ENCODE measurements at places on chromosomes 5 and 9.

GRCh38 chr5:109030360-109031143, 282.9 kb downstream of the FER start:
- DNase-seq, result no peak

GRCh38 chr5:56588636-56589480, 226.5 kb upstream of the MAP3K1 start:
- no peak for DNase-seq

DNA sequence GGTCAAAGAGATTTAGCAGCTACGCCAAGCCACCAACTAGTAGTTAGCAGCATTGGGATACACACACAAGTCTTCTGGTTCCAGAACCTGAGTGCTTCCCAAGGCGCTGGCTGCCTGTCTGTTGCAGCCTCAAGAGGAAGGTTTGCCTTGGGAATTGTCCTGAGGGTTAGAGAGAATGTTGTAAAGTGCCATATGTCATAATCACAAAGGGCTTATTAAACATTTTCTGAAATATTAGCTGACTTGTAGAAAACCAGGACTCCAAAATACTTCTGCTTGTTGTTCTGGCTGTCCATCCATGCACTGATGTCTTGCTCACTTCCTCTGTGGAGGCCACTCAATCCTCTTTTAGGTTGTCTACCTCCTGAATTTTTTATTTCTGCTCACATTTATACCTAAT, 46.3 kb downstream of the SLC36A1 start:
- DNase-seq, result no peak

GRCh38 chr5:155947394-155948062, 379.4 kb upstream of the SGCD start:
- DNase-seq, result peak; percentile 7

GRCh38 chr9:24545285-24545684, 412 bp downstream of the IZUMO3 start:
- DNase-seq, result no peak

DNA sequence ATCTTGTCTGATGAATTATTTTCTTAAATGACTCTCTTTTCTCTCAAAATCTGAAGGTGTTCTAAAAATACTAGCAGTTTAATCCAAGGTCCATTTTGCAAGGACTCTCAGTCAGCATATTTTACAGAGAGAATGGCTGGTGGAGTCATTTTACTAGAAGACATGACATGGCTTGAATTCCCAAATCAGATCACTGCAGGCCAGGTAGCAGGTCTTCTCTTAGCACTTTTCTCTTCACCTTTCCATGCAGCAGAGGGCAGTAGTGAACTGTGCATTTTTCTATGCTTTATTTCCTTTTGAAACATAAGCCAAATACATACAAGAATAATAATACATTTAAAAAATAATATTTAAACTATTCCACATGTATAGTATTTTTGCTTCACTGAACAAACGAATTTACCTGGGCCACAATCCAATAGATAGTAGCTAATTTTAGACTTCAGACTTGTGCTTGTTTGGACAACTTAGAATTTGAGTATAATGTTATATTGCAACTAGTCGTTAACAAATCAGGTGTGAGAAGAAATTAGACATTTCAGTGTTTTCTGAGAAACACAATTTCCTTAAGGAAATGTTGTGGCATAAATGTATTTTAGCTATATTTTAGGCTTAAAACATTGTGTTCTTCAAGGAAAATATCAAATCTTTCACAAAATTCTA, 289.4 kb upstream of the DAB2 start:
- DNase-seq, result peak; percentile 44

- DNase-seq, result peak; percentile 58
Observed at GRCh38 chr5:122156724-122157325, 27.5 kb downstream of the ZNF474 start.

DNA sequence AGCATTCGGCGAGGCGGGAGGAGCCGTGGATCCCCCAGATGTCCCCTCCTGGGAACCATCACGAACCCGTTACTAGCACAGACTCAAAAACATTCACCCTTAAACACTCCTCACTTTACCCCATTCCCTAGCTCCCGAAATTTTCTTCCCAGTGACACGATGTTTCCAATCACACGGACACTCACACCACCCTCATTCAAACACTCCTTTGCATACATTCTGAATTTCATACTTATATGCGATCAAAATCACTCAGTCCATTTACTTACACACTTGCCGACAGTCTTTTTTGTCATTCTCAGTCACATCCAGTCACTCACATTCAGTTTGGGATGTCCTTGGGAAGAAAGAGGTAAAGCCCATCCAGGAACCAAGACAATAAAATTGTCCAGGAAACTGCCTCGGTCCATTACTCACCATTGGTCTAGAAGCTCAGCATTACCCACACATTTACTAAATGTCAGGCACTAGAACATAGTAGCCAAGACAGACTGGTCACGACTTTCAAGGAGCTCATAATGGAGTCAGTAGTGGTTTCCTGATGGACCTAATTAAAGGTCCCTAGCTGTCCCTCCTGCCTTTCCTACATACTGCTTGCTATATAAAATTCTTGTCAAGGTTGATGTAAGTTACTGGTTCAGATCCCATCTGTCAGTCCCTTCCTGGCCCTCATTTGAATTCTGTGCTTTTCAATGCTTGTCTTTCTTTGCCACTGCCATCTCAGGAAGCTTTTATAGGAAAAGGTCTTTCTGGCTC, 574 bp downstream of the SLC35A4 start:
- no peak for DNase-seq

DNA sequence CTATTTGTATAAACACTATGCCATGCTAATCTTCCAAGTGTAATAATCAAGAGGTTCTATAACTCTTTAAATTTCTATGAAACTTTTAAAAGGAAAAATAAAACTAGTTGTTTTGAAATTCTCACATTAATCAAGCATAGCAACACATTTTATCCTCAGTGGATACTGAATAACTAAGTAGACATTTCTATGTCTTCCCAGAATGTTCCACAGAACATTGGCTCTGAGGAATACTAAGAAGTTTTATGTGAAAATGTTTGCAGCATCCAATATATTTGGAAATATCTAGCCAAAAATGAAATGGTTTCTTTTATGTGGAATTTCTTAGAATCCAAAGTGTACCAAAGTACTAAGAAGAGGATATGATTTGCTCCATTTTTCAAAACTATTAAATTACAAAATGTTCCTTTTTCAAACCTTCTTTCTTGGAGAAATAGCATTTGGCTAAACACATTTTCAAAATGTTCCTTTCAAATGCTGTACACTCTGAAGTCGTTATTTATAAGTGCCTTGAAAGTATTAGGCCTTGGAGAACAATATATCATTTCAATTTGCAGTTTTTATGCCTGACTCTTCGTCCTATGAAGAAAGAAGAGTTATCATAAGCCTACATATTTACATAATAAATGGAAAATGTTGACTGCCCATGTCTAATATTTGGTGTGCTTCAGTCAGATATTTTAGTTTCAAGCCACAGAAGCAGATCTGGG, 175.6 kb upstream of the COX7C start:
- no peak for DNase-seq

DNA sequence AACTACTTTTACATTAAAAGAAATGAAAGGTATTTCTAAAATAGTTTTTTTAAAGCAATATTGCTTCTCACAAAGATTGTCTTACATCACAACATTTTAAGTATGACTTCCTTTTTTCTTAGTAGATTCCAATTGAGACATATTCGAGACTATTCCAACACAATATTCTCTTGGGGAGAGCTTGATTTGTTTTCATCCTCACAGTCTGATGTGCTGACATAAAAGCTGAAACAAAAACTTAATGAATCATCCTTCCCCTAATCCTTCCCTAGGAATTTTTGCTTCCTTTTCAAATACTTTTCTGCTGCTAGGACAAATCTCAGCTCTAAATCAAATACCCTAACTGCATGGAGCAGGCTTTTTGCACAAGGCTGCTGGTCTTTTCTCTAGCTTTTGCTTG, 245.8 kb upstream of the MAP3K1 start:
- peak; percentile 39 for DNase-seq

DNA sequence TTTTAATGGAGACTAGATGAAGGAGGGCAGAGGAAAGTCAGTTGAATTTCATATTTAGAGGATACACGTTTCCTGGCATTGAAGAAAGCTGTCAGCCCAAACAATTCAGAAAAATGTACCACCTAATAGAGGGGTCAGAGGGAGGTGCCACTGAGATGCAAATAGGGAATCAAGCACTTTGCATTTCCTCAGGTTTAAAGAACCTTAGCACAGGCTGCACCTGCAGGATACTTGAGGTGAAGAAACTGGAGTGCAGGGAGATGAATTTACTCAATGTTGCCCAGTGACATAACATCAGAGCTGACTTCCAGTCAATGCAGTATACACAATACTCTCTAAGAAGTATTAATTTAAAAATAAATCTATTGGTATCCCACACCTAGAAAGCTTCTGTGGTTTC, 67.0 kb upstream of the MAST4 start:
- DNase-seq, result no peak

DNA sequence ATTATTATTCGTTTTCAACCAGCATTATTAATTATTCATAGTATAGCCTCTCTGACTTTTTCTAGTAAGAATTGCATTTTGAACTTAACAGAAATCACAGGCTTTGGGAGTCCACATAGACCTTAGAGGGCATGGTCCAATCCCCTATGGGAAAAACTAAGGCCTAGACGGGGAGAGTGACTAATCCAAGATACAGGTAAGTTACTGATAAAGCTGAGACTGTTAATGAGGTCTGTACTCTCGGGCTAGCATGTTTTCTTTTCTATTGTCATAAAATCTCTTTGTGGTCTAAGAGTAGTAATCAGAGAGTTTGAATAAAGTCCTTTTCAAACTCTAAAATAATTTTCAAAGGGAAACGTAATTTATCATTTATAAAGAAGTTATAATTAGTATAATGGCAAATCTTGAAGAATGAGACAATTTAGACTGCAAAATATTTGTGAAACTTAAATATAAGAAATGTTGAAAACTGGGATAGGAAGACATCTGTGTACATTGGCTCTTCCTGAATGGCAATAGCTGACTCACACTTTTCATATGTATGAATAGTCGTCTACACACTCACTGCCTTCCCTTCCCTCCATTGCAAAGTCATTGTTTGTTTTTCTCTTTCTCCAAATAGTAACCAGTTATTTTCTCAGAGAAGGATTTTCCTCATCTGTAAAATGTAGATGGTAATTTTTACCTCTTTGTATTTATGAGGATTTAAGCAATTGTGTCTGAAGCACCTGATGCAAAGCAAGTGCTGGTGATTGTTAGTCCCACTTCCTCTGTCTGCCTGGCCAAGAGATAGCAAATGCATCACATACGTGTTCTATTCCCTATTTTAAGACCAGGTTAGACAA, 207.9 kb upstream of the CD180 start:
- DNase-seq, result peak; percentile 75

DNA sequence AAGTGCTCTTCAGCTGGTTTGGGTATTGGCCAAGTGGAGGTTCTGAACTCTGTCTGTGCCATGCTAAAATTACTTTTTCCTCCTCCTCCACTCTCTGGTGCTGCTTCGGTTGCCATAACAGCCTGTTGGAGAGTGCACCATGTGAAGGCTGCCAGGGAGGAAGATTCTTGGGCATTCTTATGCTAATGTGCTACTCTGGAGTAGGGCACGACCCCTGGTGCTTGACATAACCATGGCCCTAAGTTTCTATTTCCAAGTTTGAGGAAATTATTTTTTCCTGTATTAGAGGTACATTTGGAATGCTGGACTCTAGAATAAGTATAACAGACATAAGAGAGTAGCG, 111.6 kb downstream of the ARHGAP26 start:
- DNase-seq, result no peak

DNA sequence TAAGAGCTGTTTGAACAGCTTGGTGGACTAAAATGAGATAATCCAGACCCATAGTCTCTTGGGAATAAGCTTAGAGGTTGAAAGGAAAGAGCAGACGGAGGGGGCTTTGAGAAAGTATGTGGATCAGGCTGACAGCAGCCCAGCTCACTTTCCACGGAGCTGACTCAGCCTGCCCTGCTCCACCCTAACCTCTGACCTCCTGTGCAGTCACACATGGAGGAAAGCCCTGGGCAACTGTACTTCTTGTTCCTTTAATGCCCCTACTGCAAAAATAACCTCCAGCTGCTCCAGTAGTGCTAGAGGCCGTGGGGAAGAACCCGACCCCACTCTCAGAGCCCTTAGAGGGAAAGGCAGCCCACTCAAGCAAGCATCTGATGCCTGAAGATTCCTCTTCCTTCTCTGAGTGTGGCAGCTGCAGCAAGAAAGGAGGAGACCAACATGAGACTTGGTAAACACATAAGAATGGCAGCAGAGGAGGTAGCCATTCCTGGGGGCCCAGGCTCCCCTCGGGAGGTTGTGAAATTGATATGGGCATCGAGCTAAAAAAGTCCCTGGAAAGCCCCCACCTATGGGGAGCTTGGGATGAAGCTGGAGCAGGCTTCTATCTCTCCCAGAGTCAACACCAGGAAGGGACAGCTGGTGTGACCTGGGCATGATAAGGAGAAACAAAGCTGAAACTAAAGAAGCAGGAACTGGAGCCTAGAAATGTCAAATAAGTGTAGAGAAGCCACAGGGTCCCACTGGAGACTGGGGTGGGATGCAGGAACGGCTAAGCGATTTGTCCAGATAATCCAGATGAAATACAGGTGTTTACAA, 204.3 kb downstream of the PIK3R1 start:
- DNase-seq, result peak; percentile 80

DNA sequence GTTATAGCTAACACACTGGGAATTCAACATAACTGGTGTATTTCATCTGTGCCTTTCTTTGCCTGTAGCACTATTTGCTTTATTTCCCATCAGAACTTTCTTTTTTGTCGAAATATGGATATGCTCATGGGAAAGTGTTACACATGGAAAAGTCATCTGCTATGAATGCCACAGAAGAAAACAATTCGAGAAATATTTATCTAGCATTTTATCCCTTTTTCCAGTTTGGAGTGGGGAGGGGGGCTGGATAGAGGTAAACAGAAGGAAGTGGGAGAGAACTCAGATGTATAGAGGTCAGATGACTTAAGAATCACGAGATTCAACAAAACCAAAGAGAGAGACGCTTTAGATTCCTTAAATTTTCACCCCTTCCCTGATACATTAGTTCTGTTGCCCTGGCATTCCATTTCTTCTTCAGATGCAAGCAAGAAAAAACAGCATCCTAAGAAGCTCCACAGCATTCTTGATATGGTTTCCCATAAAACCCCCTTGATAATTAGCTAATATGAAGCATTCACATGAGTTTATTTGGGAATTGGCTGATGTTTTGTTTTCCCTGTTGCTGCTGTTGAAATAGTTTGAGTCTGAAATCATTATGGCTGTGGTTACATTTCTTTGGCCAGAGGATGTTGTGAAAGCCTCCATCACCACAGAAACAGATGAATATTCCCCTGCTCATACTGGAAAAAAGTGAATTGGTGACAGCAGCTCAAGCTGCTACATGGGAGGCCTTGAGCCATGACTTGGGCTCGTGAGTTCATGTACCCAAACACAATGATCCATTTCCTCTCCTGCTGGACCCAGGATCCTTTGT, 335.8 kb upstream of the DAB2 start:
- peak; percentile 97 for DNase-seq

DNA sequence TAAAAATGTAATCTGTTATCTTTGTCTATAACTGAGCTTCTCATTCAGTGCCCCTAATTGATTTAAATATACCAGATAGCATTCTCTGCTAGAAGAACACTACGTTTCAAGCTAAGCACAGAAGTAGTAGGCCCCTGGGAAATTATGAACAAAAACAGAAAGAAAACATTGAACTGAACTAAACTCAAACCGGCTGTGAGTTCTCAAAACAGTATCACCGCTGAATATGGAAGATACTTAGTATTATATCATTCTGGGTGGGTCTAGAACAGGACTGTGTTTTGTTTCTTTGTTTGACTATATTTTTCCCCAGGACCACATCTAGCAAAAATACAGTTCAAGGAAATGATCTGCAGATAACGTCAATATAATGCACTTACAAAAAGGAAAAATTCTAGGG, 95.1 kb upstream of the HMHB1 start:
- DNase-seq, result no peak

- no peak for DNase-seq
Observed at GRCh38 chr5:59648038-59648831, 245.3 kb downstream of the PDE4D start.
